GM12878 (cell line): ENCODE measurements at places on chromosomes 1 and 21.

GRCh38 chr1:4328402-4329071, 325.9 kb upstream of the AJAP1 start:
- no peak for DNase-seq

DNA sequence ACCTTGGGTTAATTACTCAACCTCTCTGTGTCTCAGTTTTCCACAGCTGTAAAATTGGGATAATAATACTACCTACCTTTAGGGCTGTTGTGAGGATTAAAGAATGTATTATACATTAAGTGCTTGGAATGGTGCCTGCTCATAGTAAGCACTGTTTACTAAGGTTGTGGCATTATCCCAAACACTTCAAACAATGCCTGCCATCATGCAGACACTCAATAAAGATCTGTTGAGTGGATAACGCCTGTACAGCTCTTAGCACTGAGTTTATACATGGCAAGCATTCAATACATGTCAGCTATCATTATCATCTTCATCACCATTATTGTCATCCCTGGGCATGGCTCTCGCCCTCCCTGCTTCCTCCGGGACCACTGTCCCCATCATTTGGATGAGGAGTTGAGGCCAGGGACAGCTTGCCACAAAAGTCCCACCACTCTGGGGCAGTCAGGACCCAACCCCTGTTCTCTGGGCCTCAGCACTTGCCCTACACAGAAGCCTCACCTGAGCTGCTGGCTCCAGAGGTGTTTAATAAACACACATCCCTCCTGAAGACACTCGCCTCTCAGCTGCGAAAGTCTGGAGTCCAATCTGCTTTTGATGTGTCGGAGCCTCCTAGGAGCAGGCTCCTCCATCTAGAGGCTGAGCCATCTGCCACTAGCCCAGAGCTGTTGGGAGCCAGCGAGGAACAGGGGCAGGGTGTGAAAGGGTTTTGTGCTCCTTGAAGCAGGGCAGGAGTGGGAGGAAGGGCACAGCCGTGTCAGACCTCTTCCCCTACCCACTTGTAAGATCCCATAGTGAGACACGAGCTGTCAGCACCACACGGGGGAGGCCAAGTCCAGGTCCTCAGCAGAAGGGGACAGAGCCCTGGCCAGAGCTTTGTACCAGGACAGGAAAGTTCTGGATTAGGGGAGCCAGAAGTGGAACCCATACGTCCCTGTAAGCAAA, 80.9 kb upstream of the ZC3H12A start:
- DNase-seq, result no peak

- no peak for DNase-seq
These were observed 33.5 kb upstream of the IL19 start for GRCh38 chr1:206736878-206737728.

DNA sequence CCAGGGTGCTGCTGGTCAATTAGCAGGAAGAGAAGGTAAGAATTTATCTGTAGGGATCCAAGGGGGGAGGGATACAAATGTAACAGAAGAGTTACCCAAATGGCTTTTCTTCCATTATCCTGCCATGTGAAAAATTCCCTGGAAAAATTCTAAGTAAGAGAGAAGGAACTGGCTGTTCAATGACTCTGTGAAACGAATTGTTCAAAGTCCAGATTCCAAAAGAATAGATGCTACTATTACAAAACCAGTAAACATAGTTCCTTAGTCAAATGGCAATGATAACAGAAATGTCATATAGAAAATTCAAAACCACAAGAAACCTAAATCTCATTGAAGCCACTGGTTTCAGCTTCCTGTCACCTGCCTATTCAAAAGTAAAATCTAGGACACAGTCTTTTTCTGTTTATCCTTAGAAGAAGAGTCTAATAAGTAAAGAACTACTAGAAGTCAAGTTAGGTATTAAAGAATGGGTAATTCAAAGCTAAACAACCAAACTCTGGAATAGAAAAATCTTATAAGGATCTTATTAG, 102.6 kb downstream of the ZNF644 start:
- DNase-seq, result peak; percentile 8

DNA sequence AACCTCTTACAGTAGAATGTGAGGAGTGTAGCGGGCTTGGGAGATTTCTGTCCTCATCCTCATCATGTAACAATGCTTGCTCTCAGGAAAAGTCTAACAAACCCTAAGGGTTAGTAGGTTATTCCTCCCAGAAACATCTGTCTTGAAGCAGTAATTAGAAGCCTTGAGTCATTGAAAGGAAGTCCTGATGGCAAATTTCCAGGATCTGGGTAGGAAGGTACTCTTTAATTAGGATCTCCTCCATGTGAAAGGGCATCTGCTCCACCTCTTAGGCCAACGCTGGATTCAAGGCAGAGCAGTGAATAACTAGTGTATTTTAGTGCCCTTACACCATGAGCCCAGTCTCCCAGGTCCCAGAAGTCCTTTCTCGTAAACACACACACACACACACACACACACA, 106.6 kb upstream of the BARHL2 start:
- DNase-seq, result no peak

DNA sequence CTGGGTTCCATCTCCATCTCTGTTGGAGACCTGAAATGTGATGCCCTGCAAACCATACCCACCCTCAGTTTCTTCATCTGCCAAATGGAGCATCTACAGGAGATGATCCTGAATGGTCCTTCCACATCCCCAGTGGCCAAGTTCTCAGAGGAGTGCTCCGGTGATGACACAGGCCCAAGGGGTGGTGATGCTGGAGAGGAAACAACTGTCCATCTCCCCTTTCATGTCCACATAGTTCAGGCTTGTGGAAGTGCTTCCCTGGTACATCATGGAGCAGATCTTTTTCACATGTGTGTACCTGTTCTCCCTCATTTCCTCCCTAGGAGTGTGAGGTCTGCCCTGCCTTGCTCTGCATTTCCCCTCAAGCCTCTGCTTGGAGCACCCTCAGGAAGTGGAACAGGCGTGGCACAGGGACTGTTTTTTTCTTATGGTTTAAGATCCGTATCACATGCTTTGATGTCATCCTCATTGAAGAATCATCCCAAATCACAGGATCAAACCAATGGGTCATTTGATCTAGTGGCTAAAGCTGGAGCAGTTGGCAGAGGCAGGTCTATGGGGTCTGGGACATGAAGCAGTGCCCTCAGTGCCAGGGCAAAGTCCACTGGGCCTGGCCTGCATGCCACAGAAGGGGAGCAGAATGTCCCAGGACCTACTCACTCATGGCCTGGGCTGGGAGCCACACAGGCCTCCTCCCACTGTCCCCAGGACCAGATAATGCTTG, 8.2 kb upstream of the TRIM63 start:
- DNase-seq, result no peak

DNA sequence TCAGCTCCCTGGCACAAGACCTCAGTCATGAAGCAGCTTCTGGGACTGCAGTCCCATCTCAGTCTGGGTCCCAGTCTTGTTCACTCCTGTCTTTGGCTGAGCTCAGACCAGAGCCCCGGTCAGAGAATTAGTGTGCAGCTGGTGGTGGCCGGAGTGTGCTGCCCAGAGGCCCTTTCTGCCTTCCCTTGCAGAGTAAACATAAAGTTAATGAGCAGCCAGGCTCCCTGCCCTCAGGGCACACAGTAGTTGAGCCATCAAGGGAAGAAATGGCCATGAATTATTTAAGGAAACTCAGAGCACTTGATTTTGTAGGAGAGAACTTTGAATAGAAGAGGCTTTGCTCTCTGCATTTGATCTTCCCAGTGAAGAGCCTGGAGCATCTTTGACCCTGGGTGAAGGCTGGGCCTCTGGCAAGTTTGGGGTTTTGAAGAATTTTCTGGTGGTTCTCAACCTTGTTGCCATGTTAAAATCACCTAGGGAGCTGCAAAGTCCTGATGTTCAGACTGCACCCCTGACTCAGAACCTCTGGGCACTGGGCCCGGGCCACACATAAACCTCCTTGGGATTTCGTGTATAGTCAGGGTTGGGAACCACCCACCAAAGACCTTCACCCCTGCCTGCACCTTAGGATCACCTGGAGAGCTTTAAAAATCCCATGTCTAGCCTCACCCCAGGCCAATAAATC, 26.4 kb upstream of the SELENON start:
- no peak for DNase-seq

DNA sequence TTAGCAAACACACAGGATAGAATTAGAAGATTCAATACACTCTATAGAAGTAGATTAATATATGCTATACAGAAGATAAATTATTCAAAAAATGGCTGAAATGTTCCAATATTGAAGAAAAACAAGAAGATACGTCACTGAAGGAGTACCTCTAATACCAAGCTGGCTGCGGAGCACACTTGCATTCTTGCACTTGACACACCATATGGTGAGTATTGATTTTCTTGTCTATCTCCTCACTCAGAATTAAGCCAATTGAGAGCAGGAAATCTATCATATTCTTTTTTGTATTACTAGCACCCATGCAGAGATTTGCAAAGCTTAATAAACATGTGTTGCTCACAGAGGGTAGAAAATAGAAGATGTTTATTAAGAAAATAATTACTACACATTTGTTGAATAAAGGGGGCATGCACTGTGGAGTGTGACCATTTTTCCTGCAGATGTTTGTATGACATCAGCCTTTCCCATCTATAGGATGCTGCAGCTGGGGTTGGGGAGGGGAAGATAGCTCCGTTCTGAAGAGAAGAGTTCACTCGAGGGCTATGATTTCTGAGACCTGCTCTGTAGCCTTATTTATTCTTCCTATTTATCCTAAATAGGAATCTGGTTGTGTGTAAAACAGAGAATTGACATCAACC, 318.1 kb downstream of the HHIPL2 start:
- no peak for DNase-seq

DNA sequence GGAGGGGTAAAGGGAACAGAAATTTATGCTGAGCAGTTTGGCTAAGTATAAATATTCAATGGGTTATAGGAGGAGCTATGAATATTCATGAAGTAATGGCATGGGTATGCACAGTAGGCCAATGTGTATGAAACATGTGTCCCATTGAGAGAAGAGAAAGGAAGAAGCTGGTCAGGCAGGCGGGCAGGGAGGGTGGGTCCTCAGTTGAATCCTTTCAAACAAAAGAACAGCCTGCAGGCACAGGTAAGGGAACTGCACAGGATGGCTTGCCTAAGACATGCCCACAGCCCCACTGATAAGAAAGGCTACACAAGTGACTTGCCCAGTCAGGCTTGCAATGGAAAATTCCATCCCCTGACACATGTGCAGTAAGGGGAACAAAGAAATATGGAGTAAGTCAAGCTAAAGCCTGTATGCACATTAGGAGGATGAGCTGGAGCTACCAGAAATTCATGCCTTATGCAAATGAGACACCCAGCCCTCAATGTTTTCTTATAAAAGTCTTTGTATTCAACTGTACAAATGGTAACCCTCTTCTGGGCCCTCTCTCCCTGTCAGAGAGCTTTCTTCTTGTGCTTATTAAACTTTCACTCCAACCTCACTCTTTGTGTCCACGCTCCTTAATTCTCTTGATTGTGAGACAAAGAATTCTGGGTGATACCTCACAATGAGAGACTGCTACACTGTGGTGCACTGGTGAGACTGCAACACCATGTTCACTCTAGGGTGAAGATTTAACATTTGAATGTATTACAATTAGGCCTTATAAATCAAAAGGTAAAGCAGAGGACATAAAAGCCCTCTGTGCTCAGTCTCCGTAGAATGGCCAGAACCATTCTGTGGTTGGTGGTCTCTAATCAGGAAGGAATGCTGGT, 96.5 kb downstream of the ATP1B1 start:
- no peak for DNase-seq

GRCh38 chr1:150002217-150002616, 8.3 kb downstream of the OTUD7B start:
- no peak for DNase-seq

- peak; percentile 8 for DNase-seq
These were observed 145.4 kb downstream of the C1orf21 start for GRCh38 chr1:184532199-184532598.

- no peak for DNase-seq
These were observed 69.7 kb upstream of the SPAG17 start for GRCh38 chr1:118254491-118255425.

DNA sequence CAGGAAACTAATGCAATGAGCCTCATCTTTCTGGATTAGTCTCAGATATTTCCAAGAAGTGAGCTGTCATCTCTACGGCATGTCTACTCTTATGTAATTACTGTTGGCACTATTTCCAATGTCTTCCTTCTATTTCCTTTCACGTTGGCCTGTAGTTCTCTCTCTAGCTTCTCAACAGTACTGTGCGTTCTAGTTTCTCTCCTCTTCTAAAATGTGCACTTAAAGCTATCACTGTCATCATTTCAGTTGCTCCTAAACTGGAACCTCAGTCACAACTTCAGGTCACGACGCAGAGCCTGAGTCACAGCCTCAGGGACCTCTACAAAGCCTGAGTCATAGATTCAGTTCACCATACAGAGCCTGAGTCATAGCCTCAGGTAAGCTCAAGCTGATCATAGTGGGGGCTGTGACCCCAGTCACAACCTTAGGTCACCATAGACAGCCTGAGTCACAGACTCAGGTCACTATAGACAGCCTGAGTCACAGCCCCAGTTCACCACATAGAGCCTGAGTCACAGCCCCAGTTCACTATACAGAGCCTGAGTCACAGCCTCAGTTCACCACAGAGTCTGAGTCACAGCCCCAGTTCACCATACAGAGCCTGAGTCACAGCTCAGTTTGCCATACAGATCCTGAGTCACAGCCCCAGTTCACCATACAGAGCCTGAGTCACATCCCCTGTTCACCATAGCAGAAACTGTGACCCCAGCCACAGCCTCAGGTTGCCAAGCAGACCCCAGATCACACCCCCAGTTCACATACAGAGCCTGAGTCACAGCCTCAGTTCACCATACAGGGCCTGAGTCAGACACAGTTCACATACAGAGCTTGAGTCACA, 13.0 kb downstream of the WNT9A start:
- DNase-seq, result no peak

DNA sequence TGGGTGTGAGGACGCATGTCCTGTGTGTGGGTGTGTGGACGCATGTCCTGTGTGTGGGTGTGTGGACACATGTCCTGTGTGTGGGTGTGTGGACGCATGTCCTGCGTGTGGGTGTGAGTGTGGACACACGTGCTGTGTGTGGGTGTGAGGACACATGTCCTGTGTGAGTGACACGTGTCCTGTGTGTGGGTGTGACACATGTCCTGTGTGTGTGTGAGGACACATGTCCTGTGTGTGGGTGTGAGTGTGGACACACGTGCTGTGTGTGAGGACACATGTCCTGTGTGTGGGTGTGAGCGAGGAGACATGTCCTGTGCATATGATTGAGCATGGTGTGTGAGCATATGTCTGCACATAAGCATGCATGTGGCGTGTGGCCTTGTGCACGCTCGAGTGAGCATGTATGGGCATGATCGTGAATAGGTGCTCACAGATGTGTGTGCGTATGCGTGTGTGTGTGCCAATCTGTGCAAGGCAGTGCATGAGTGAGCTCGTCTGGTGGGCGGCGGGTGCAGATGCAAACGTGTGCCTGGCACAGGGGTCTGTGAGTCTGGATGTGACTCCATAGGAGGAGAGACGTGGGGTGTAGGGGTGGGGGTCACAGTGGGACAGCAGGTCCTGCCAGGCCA, 25.3 kb downstream of the MEGF6 start:
- DNase-seq, result no peak

- DNase-seq, result no peak
These were observed 63.0 kb downstream of the B3GALNT2 start for GRCh38 chr1:235441159-235441685.

GRCh38 chr1:108701176-108701849, 9.2 kb downstream of the PRPF38B start:
- no peak for DNase-seq

- no peak for DNase-seq
These were observed at the start of gene KCNA2 for GRCh38 chr1:110605901-110606656. Gene KCNA2 (minus strand): TSS chr1:110606358. CDS start chr1:110604782, 1,576 bp downstream.

- DNase-seq, result no peak
These were observed 11.1 kb upstream of the ARHGEF2 start for GRCh38 chr1:155989242-155990004.

- DNase-seq, result no peak
These were observed 10.8 kb downstream of the RPS6KA1 start for GRCh38 chr1:26540351-26540750.
